Brain pericyte (primary cell): ENCODE measurements at places on chromosomes 16 and 17.

DNA sequence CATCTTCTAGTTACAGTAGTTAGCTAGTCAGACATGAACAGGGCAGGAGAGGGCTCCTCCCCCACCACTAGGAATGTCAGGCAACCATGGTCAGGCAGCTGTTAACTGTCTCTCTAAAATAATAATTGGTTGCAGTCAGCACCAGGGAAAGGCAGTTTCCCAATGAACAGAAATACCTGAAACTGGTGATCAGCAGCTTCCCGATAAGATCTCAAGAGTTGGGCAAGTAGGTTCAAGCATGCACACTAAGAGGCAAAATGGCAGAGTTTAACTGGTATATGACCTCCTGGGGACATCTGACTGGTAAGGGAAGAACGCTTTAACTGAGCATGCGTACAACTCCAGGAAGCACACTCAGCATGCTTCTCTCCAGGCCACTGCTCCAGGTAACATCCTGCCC lies 12.6 kb upstream of the XYLT1 start:
- DNase-seq, result no peak

- peak; percentile 84 for DNase-seq
Measured at GRCh38 chr17:8222630-8223355, 12.4 kb upstream of the AURKB start.

- no peak for DNase-seq
Measured at GRCh38 chr16:81180578-81180977, 57.9 kb upstream of the BCO1 start.

DNA sequence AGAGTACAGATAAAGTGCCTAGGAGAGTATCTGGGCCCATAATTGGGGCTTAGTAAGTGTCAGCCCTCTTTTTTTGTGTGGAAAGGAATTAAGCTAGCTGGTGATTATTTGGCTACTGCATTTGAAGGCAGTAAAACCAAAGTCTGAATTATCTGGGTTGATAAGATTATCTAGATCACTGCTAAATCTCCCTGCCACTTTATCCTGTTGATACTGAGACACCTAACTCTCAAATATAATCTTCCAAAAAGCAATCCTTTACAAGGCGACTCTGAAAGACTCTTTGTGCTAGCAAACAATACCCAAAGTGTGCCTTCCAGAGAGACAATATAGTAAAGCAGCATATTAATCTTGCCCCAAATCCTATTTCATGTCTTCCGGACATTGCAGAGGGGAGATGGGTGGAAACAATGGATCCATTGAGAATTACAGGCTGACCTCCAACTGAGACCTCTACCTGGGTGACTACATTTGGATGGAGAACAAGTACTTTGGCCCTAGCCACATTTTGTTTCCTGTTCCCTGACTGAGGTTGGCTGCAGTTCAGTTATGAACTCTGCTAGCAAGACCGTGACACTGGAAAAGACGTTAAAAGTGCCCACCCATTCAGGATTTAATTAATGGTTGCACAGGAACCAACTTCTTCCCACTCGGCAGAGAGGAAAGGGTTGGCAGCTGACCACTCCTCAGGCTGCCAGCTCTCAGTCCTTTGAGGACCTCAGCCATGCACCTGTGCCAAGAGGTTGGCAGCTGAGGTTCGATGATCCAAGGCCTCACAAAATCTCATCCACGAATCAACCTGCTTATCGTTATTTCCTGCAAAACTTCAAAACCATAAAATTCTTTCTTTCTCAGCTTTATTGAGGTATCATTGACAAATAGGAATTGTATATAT lies 72.6 kb downstream of the SYCE1L start:
- no peak for DNase-seq

- DNase-seq, result no peak
Measured at GRCh38 chr17:49746791-49747490, 17.0 kb downstream of the FAM117A start.

GRCh38 chr16:7271486-7271885 lies 61.2 kb upstream of the RBFOX1 start:
- DNase-seq, result no peak

GRCh38 chr16:17853958-17854357 lies 383.2 kb upstream of the XYLT1 start:
- no peak for DNase-seq

DNA sequence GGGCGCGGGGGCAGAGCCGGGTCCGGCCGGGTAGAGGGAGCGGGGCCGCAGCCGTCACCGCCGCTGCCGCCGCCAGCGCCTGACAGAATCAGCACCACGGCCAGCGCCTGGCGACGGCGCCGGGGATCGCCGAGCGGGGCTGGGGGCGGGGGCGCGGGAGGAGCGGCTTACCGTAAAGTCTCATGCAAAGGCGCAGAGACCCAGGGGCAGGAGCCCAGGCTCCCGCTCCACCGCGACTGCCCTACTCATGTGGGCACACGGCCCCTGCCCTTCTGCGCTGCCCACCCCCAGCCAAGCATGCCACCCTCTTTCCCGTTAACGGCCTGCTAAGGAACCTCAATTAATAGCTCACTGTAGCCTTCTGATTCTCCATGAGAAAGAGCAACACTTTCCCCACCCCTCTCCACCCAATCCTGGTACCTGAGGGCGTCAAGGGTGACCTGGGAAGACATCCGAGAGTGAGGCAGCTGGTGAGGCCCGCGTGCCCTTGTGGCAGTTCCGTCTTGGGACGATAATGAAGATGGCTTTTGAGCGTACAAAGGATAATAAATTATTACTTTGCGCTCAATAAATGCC lies at the start of gene SEZ6:
Gene SEZ6, minus strand, starts transcription at position 98 of the 576 bp plus-strand sequence. CDS start 164 bp downstream, outside the sequence.
- no peak for DNase-seq

GRCh38 chr16:27817038-27817437 lies 246.5 kb downstream of the GSG1L start:
- no peak for DNase-seq

DNA sequence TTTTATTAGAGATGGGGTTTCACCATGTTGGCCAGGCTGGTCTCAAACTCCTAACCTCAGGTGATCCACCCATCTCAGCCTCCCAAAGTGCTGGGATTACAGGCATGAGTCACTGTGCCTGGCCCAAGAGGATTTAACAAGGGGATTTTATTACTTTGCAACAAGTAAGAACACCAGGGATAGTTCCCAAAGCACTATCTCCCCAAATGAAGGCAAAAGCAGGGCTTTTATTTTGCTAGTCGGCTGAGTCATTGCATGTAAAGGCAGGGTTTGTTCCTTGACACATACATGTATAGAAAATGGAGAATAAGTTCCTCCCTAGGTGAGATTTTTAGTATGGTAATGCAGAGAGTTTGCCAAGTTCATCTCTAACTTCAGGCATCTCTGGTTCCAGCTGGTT lies 24.0 kb downstream of the REXO5 start:
- no peak for DNase-seq

DNA sequence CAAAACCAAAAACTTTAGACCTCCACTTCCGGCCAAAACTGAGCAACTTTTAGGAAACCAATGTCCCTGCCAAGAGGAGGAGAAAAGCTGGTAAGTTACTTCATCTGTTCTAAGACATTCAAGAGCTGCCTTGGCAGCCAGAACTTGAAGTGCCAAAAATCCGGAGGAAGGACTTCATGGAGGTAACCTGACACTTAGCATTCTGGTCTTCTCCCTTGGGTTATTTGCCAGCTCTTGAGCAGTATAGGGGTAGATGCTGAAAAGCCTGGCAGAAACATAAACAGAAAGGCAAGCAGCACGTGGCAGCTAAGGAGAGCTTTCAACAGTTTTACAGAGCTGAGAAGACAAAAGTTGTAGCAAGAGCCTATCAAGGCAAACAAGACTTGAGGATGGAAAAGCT lies 53.2 kb downstream of the CDYL2 start:
- no peak for DNase-seq

DNA sequence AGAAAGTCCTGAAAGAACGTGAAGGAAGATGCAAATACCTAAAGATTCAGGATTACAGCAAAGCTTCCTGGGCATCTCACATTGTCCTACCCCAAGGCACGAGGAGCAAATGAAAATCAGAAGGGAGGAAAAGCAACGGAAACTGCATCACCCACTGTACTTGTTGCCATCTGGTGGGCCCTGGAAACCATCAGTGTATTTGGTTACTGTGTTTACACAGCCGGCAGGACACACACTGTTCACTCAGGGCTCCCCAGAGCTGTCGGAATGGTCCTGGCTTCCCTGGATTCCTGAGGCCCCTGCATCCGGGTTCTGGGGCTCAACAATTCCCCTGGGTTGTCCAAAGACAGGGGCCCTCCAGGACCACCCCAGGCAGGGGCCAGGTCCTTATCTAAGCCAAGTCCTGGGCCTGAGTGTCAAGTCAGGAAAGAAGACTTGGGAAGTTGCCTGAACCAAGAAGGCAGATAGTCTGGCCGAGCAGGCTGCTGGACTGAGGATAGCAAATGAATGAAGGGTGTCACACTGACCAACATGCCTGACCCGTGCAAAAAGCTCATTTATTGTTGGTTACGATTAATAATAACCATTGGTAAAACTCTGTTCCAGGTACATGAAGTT lies 52.8 kb downstream of the SOX9 start:
- DNase-seq, result peak; percentile 30
